ENCODE measurements at places on chromosomes 2 and 18. TPM values are rescaled to one million over a fixed set of nuclear protein-coding genes. Genes with fewer than 3 reads are reported as not detected.

Gene PTH2R
- 0.87 TPM for total RNA-seq

Gene PPP1R1C
- 7.4 TPM for total RNA-seq

Gene SCYGR8
- not detected for total RNA-seq

DNA sequence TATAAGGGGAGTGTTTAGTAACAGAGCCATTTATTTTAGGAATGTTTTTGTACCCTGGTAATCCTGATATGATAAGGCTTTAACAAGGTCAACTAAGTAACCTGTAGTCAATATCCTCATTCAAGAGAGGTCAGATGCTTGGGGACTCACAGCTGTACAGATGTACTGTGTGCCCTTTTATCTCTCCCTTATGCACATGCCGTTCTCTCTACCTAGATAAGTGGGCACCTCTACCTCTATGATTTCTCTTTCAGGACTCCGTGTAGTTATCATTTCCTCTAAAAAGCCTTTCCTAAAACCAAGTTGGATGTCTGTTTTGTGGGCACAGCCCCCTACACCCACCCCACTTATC lies 132.4 kb downstream of the BCL2 start:
- no peak for DNase-seq

GRCh38 chr2:32960647-32961403 lies 14.1 kb downstream of the LTBP1 start:
- DNase-seq: no peak

DNA sequence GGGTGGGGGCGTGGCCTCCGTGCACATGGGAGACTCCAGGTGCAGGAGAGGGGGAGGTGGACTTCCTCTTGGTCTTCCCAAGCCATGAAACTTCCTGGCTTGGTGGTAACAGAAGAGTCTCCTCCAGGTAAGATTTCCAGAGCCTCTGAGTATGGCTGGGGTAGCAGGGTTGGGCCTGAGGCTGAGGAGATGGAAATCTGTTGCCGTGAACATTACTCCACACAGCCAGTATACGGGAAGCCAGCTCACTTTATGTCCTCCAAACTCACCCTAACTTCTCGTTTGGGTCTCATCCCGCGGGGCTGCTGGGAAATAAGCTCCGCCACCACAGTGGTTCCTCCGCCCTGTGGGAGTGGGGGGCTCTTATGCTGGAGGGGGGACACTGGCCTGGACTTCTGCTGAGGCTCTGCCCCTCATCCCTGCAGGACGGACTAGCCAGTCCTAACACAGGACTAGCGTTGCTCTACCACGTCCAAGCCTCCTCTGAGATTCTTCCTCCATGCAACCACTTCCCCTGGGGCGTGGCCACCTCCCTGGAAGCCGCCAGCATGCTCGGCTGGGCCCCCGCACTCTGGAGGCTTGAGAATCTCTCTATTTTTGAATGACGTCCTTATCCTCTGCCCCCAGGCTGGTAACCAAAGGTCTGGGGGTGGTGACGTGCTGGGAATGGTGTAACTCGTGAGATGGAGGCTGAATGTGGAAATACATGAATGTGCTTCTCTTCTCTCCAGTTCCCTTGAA lies 777 bp upstream of the RAB17 start:
- DNase-seq: no peak

DNA sequence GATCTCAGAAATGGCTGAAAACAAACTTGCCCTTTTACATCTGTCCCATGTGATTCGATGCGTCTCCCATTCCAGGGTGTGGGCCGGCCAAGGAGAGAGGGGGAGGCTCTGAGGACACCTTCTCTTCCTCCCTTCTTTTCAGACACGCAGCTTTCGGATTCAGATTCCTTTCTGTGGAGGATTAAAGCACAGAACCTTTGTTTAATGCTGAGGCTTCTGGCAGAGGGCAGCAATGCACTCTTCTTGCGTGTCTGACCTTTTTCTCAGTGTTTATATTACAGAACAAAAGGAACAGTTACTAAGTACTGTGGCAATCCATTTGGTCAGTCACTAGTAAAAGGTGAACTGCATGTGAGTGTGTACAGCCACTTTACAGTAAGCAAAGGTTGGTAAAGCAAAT lies 268.9 kb upstream of the CCDC68 start:
- DNase-seq: no peak

GRCh38 chr18:45522371-45522770 lies 92.9 kb upstream of the SLC14A2 start:
- DNase-seq: no peak

- DNase-seq: no peak
These were observed 355.8 kb downstream of the ARL6IP6 start for GRCh38 chr2:153074207-153074606.

DNA sequence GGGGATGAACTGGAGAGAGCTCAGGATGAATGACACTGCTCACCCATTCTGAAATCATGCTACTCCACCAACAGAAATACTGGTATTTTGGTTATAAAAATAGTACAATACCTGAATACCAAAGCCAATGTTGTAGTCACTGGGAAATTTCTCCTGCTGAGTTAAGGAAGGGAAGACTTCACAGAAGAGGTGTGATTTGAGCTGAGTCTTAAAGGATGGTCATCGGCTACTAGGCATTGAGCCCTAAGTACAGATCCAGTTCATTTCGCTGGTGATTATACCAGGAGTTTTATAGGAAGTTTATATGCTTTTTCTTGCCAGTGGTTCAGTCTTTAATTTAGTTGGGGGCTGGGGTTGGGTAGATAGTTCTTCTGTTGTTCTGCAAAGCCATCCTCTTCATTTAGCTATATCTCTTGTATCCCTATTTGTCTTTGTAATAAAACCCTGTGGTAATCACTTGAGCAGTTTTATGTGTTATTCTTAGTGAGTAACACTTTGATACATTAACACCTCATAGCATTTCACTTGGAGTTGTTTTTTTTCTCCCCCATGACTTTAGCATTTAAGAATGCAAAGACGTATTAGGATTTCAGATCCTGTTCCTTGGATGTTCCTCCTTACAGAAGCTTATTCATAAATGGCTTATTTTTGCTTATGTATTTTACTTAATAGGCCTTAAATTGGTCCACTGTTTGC lies 239.9 kb upstream of the FOSL2 start:
- no peak for DNase-seq

- no peak for DNase-seq
These were observed 71.9 kb downstream of the TNFRSF11A start for GRCh38 chr18:62396967-62397366.
